Kidney epithelial cell (primary cell): ENCODE measurements at places on chromosomes 3 and 15.
A peak's percentile ranks its signal among the peaks of the same experiment; 100 is the strongest.

GRCh38 chr3:183161552-183162336 is 790 bp downstream of the LAMP3 start:
- no peak for DNase-seq

DNA sequence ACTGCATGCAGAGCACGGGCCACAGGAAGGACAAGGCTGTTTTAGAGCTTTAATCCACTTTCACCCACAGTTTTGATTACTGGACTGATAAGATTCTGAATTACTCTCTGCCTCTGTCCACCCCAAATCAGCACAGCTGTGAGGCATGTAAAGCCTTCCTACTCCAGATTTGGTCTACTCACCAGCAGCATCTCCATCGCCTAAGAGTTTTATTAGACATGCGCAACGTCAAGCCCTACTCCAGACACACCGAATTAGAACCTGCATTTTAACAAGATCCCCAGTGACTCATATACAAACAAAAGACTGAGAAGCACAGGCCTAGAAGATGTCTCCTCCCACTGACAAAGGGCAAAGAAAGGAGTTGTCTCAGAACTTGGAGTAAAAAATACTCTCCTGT is 221.2 kb downstream of the TUSC7 start:
- no peak for DNase-seq

DNA sequence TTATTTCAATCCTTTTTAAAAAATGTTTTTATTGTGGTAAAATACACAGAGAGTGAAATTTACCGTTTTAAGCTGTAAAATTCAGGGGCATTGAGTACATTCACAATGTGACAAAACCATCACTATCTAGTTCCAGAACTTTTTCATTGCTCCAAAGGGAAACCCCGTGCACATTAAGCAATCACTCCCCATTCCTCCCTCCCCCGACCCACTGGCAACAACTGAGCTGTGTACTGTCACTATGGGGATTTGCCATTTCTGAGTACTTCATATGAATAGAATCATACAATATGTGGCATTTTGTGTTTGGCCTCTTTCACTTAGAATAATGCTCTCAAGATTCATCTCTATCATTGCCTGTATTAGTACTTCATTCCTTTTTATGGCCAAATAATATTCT is 45.5 kb upstream of the BOC start:
- no peak for DNase-seq

DNA sequence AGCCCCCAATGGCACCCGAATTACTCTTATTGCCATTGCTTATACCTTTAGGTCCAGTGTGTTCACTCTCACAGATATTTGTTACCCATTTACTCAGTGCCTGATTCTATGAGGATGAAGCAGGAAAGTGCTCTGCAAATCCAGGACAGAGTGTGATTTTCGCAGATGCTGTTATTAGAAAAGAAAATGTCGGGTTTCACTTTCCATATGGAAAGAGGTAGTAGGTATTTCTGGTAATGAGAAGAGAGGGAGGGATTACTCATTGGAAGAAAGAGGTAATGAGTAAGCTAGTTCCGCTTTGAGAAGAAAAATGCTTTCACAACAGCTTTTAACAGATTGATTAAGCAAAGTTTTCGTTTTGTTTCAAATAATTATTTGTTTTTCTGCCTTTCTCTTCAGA is 336.3 kb upstream of the CFAP20DC start:
- no peak for DNase-seq

DNA sequence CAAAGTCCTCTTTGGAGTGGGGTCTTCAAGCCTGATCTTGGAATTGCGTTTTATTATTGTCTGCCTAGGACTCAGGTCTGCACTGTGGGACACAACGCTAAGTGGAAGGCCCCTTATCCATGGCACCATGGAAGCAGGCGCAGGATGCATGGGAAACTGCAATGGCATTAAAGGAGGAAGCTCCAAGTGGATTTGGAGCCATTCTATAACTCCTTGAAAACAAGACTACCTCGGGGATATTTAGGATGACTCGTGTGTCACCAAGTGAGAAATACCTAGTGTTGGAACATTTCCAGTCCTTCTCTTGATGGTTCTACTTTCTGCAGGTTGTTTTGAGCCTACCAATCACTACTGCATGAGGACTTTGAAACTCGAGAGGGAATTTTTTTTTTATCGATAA is 126.6 kb upstream of the ZBED2 start:
- DNase-seq = no peak

GRCh38 chr3:161212906-161213305 is 8.2 kb upstream of the NMD3 start:
- DNase-seq = no peak

DNA sequence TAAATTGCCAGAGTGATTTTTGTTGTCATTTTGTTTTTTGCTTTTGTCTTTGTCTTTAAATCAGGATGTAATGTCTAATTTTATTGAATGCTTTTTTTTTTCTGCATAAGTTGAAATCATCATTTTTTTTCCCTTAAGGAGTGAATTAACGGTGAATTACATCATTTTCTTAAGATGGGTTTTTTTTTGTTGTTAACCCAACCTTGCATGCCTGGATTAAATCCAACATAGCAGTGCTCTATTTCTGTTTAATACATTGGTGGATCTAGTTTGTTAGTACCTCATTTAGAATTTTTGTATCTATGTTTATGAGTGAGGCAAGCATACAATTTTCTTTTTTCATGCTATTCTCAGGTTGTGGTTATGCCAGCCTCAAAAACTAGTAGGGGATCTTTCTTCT is 186.4 kb upstream of the TMC3 start:
- DNase-seq = no peak

DNA sequence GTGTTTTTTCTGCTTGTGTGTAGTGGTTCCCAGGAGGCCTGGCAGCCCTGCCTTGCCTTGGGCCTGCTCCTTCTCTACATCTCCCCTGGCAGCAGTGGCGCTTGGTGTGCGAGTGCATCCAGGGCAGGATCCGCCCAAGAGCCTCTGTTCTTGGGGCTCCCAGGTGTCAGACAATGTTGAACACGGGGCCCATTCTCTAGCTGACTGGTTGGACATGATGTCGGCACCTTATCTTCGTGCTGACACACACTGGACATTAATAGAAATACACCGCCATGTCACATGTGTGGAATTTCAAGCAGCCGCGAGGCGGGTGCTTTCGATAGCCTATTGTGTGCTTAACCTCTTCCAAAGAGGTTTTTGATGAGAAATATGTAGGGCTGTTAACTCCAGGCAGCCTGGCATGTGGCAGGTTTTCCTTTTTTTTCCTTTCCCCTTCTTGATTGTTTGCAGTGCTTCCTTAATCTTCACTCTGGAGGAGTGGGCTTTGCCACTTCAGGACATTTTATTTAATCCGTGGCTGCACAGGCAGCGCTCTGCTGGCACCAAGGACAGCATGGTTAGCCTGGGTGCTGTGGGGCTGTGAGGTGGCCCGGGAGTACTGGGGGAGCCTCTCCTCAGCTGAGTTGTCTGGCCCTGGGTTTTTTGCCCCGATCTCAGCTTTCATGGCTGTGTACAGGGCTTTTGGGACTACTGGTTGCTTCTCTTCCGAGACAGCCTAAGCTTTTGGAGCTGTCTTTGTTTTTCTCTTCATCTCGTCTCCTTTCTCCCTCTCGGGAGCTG is 42.5 kb downstream of the CHCHD6 start:
- DNase-seq = no peak

DNA sequence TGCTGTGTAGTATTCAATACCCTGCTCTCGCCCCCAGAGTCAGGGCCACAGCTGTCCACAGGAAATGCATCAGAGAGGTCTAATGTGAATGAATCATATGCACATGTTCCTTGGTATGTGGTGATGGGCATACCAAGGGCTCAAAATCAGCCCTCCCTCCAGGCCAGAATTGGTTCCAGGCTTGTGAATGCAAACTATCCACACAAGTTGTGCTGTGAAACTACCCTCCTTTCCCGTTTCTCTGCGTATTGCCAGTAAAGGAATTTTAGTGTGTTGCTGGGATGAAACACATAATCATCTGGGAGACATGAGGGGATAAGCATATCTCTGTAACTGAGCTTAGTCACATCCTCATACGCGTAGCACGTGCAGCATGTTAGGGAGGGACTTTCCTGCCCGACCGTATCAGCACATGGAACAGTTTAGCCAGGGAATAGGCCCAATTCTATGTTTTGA is 9.2 kb upstream of the MME start:
- peak; percentile 80 for DNase-seq

DNA sequence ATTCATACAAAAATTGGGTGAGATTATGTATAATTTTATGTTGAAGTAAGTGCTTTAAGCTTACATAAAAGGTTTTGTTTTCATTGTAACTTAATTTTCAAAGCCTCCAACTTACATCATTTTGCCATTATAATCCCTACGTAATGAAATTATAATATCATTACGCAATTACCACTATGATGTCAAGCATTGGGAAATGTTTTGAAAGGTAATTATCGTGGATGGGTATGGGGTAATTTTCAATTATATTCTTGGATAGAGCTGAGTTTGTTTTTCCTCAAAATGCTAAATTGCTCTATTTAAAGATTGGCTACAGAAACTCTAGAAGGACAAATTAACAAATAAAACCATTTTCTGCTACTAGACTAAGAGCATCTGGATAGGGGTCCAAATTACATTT is 80.2 kb upstream of the FAM3D start:
- no peak for DNase-seq

GRCh38 chr3:109618766-109619378 is 281.5 kb upstream of the DPPA4 start:
- DNase-seq = no peak

DNA sequence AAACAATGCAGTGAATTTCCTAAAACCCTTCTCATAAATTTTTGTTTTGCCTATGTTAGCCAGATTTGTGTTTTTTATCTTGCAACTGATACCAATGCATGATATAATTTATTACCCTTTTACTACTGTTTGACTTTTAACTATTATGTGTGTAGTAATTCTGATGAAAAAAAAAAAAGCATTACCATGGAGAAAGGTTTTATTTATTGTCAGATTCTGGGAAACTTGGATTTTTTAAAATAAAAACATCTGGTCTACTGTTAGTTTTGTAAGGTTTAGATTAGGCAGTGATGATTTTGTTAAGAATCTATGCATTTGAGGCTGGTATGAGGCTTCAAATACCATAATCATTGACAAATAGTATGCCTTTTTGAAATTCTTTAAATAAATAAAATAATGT is 470.4 kb upstream of the ROBO1 start:
- no peak for DNase-seq

GRCh38 chr3:42827654-42828053 is 18.4 kb downstream of the ACKR2 start:
- no peak for DNase-seq

- no peak for DNase-seq
Observed at GRCh38 chr3:196971094-196971698, 2.6 kb upstream of the PIGZ start.

- DNase-seq = no peak
Observed at GRCh38 chr3:1843111-1843510, 255.6 kb upstream of the CNTN4 start.

- DNase-seq = no peak
Observed at GRCh38 chr3:182911782-182912111, 68.6 kb downstream of the DCUN1D1 start.

DNA sequence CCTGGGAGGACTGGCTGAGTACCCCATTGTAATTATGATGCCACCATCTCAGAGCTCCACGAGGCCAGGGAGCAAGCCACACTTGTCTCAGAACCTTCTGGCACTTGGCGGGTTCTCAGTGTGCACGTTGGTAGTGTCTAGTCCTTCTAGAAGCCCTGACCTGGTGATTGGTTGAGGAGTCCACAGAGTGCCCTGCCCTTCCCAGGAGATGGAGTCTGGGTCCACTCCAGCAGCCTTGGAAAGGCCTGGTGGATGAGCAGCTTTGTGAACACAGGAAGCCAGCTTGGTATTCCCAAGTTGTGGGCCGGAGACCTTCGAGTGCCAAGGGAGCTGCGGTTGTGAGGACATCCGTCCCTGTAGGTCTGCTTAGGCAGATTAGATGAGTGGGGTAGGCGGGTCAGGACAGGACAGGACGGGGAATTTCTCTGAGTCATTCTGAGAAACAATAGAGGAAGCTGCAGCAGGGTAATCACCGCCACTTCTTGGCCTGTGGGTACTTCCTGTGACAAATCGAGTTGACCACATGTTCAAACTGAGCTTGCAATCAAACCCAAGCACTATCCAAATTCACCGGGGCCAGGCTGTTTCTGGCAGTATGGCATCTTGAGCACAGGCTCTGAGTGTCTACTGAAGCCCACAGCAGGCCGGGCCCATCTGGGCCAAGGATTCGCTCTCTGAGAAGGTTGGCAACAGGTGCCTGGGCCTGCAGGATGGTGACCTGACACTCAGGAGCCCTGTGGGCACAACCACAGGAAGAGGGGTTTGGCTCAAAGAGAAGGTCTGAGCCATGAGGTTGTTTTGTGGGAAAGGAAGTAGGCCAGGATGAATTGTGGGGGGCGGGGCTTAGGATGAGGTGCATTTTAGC is 71.5 kb upstream of the PLXNA1 start:
- DNase-seq = peak; percentile 92

- DNase-seq = no peak
Observed at GRCh38 chr3:195705081-195705991, 15.4 kb upstream of the MUC20 start.

- no peak for DNase-seq
Observed at GRCh38 chr15:24954783-24955530, at the start of the genes SNRPN and SNURF. Gene SNRPN, plus strand, starts transcription at chr15:24954987. Its CDS starts 19,467 bp downstream, at chr15:24974454. Gene SNURF, plus strand, starts transcription at chr15:24954987. Its CDS starts 62 bp downstream, at chr15:24955049.

DNA sequence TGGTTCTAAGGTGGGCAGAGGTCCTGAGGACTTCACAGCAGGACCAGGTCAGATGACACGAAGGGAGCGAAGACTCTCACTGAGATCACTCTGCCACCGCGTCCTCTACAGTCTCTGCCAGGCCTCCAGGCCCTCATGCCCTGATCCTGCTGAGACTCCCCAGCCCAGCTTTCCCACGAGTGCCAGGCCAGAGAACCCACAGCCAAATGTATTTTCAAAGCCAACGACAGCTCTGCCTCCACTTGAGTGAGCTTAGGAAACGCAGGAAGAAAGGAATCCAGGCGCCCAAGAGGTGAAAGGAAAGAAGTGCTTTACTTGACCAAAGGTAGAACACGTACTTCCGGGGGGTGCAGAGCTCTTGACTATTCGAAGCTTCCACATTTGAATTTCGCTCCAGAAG is 275.0 kb downstream of the XXYLT1 start:
- no peak for DNase-seq

- DNase-seq = no peak
Observed at GRCh38 chr15:74754593-74755215, 6.1 kb downstream of the CYP1A2 start.

DNA sequence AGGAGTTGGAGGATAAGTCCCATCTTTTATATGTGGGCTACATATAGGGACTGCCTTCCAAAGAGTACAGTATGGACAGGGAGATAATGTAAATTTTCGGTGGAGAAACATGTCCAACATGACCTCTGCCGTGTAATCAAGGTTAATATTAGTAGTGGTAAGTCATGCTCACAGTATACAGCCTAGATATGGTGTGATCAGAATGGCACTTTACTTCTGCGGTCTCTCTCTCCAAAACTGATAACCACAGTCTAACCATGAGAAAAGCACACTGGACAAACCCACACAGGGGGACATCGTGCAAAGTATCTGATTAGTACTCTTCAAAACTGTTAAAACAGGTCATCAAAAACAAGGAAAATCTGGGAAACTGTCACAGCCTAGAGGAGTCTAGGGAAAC is 66.6 kb upstream of the PLCL2 start:
- DNase-seq = no peak
